Stimulated activated CD4-positive, alpha-beta T cell treated with anti-CD3 and anti-CD28 coated beads, Interleukin-1b, Interleukin-23, amount 100 ng/mL, for 24 hours (primary cell): ENCODE measurements at places on chromosomes 12 and 14.

DNA sequence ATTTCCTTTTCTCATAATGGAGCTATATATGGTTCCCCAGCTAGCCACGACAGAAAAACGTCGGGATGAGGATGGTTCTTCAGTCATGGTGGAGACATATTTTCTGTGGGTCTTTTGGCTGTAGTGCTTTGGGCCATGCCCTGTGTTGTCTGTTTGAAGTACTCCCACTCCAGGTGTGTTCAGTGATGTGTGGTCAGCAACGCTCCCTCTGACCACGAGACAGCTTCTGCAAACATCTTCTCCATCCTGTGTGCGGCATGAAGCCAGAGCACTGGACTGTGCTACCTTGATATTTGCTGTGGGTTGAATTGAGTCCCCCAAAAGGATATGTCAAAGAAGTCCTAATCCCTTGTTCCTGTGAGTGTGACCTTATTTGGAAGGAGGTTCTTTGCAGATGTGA, 931.2 kb downstream of the NRXN3 start:
- no peak for DNase-seq

DNA sequence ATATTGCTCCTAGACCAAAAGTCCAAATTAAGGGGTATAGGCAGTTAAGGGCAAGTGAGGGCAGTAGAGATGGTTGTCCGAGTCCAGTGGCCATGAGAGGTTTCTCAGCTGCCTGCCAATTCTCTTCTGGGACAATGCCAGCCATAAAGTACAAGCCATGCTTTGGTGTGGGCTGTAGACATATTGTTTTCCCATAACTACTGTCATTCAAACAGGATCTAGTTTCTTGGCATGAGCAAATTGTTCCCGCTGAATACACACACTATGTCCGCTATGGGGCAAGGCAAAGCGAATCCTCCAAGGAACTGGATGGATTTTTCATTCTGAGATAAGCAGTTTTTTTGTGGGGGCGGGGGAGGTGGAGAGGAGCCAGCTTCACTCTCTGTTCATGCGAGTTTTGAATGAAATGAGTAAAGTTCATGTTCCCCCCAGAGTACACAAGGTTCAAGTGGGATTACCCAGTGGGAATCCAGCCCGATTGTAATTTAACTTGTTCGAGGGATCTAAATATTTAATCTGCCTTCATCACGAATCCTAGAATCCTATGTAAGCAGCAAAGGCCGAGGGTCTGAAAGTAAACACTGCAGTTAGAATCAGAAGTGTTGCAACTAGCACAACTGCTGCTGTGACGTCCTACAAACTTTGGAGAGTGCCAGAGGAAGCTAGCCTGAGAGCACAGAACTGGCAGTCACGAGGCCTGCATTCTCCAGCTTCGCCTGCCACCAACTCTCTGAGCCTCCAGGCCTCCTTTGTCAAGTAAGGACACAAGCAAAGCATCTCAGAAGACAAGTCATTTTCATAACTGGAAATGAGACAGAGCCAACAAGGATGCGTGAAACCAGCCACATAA, 137.0 kb downstream of the CRADD start:
- no peak for DNase-seq

- DNase-seq, result no peak
Observed at GRCh38 chr12:82583756-82584155, 103.0 kb upstream of the TMTC2 start.

- no peak for DNase-seq
Observed at GRCh38 chr12:99042226-99042625, 397.1 kb downstream of the APAF1 start.

- no peak for DNase-seq
Observed at GRCh38 chr12:107275530-107275929, 182.2 kb upstream of the CRY1 start.

- no peak for DNase-seq
Observed at GRCh38 chr12:94707892-94708291, 57.5 kb upstream of the TMCC3 start.

DNA sequence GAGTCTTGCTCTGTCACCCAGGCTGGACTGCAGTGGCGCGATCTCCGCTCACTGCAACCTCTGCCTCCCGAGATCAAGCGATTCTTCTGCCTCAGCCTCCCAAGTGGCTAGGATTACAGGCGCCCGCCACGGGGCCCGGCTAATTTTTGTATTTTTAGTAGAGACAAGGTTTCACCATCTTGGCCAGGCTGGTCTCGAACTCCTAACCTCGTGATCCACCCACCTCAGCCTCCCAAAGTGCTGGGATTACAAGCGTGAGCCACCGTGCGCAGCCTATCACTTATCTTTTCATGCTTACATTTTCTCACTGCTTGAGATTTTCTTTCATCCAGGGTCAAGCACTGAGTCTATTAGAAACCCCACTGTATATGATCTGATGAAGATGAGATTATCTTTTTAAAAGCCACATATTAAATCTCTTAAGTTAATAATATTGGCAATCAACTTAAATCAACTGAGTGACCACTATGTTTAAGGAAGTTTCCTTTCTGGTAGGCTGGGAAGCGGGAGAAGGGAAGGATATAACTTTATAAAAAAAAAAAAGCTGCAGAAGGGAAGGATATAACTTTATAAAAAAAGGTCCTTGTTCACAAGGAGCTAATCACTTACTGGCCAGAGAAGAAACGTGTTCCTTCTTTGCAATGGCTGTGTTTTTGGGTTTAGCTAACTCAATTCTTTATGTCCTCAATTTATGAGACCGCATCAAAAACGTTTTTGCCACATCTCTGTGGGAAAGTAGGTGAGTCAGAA, 1.3 kb upstream of the MDM2 start:
- DNase-seq, result no peak

GRCh38 chr12:127998988-127999387, 268.0 kb upstream of the TMEM132C start:
- no peak for DNase-seq

DNA sequence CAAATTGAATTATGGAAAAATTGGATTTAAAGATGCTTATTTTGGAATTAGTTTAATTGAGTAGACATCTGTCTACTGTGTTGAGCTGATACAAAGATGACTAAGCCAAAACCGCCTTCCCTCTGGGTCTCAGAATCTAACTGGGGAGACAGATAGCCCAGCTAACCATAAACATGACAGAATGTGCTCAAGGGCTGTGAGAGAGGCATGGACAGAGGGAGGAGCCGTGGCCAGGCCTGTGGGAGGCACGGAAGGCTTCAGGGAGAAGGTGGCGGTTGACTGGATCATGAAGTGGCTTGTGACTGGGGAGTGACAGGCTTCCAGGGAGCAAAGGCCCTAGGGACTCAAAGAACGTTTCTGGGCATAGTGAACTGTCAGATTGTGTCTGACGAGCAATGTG, 74.6 kb downstream of the DACT1 start:
- DNase-seq, result no peak

DNA sequence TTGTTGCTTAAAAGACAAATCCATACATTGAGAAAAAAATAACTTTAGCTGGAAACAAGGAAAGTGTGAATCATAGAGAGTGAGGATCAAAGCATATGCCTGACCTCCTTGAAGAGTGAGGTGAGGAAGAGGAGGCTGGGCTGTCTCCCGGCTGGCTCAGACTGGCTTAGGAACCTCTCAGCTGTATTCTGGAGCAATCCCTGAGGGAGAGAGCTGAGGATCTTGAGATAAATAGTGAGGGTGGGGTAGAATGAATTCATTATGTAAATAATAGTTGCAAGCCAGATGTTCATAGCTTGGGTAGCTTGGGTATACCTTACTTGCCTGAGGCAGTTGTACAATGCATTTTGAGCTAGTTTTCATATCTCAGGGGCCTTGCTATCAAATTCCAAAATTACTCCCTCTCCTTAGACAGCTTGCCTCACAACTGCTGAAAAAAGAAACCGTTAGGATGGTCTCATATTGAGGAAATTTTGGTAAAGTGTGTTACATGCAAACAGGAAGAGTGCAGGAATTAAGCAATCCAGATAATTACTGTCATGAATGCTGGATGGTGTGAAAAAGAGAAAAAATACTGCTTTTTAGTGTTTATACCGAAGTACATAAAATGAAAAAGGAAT, 30.5 kb upstream of the SLC15A5 start:
- DNase-seq, result no peak

- DNase-seq, result no peak
Observed at GRCh38 chr12:99824900-99825542, 159.7 kb downstream of the ANKS1B start.

DNA sequence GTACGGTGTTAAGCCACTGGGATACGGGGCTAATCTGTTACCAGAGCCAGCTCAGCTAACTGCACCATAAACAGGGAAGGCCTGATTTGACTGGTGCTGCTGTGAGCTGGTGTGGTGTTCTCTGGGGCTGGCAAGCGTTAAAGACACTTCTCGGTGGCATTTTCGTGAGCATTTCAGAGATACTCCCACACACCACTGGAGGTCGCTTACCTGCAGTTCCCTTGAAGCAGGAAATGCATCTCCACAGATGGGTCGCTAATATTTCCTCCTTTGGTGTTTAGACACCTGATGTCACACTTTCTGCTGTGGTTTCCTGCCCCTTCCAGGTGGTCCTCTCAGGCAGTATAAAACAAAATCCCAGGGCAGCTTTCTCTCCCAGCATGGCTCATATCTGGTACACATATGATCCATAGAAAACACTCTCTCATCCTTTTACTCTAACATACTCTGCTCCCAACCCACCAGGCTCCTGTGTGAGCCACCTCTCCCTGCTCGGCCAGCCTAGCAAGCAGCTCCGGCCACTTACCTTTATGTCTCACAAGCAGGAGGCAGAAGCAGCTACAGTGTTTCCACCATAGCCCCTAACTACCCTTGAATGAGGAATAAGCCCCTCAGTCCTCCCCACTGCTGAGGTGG, 129.9 kb upstream of the GRIN2B start:
- DNase-seq, result no peak

- DNase-seq, result peak; percentile 26
Observed at GRCh38 chr12:29148911-29149690, at the start of gene FAR2. Gene FAR2, plus strand, starts transcription at chr12:29149278. Its CDS starts 121,172 bp downstream, at chr12:29270450.

DNA sequence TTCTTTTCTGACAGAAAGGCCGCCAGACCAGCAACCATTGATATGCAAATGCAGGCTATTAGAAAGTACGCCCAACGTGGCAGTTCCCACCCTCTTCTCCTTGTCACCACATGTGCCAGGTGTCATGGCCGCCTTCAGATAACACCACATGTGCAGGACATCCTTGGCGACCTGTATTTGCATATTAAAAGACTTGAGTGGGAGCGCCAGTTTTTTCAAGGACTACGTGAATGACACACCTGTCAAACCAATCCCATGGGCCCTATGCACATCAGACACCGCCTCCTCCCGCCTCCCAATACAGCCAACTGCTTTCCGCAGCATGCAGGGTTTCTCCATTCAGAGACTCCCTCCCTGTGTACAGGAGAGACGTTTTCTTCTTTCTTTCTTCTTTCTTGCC, 318.6 kb upstream of the FAR2 start:
- no peak for DNase-seq

GRCh38 chr14:99422228-99423010, 58.2 kb downstream of the SETD3 start:
- no peak for DNase-seq

GRCh38 chr12:119749666-119750065, 81.7 kb downstream of the PRKAB1 start:
- no peak for DNase-seq

DNA sequence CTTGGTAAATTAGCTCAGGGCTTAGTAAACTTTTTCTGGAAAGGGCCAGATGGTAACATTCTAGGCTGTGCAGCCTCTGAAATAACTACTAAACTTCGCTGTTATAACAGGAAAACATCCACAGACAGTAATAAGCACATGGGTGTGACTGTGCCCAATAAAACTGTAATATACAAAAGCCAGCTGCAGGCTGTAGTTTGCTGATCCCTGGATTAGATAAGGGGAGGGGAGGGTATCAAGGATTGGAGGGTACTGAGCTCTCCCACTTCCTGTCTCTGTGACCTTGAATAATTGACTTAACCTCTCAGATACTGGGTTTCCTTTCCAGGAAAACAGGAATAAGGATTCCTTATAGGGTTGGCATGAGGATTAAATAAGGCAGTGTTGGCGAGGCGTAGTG, 81.2 kb downstream of the CCDC60 start:
- DNase-seq, result no peak

DNA sequence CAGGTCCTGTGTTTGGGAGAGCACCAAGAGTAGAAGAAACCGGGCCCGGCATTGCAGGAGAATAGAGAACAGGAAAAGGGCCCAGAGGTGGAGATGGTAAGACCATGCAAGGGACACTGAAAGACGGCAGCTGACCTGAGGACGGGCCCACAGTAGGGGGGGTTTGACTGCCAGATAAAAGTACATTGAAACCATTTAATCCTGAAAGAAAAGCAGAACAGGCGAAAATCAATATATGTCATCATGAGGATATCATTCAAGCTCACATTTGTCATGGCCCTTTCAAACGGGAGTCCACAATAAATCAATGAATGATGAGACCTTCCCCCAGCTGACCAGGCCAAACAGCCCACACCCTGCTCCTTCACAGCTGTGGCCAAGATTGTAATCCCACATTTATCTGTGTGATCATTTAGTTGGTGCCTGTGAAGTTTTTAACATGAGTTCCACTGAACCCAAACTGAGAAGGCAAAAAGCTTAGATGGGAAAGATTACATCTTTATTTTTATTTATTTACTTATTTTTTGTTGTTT, 39.5 kb downstream of the E2F7 start:
- DNase-seq, result no peak

- no peak for DNase-seq
Observed at GRCh38 chr12:128976120-128976738, 123.0 kb downstream of the GLT1D1 start.

- no peak for DNase-seq
Observed at GRCh38 chr14:93036652-93037345, 78.9 kb downstream of the ITPK1 start.

DNA sequence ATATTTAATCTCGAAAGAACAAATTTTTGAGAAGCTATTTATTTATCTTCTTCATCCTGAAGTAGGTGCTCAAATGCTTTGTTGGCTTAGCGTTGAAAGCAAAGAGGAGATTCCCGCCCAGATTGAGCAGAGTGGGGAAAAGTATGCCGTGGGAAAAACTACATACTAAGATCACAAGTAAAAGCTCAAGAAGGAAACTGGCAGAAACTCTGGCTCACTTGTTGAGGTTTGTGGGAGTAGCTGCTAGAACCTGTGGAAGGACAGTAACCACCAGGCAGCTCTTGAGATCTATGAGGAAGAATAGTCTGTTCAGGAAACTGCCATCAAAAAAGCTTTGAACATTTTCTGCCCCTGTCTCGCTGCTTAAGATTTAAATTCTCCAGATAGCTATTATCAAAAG, 3.9 kb downstream of the MYRFL start:
- DNase-seq, result no peak

- no peak for DNase-seq
Observed at GRCh38 chr14:91585856-91586255, 75.7 kb upstream of the PPP4R3A start.

DNA sequence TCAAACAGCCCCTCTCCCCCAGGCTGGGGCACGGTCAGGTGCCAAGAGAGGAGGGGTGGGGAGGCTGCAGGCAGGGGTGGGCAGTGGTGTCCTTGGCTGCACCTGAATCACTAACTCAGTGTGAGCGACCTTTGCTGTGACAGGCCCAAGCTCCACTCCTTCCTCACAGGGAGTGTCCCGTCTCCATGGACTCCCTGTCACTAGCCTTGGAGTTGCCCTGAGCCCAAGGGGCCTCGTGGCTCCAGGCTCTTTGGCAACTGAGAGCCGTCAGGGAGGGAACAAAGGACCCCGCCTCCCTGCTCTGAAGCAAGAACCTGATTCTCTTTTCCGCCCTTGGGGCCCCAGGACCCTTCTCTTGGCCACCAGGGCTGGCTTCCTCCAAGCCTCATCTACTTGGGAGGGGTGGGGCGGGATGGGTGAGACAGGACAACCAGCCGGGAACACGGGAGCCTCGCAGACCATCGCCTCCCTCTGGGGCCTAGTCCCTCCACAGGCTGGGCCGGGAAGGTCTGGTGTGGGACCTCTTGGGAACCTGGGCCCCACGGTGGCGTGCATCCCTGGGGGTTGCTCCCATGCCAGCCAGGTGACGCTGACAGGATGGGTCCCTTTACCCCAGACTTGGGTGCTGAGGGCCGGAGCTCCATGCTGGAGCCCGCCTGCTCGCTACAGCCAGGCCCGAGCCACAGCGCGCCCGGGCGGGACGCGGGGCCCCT, 935 bp upstream of the ADSS1 start:
- DNase-seq, result no peak
